ENCODE measurements at places on chromosomes 5 and 9. TPM values are rescaled to one million over a fixed set of nuclear protein-coding genes. Genes with fewer than 3 reads are reported as not detected.

The CNTNAP3 gene
- 5.7 TPM for total RNA-seq

The FAM153A gene
- 3.5 TPM for total RNA-seq

The NKD2 gene
- 3.4 TPM for total RNA-seq

The OR1L6 gene
- total RNA-seq: not detected

The CDC37L1 gene
- 35.3 TPM for total RNA-seq

The PCDHGB2 gene
- 8.7 TPM for total RNA-seq

The GALT gene
- total RNA-seq: 61.2 TPM

The TAF1L gene
- not detected for total RNA-seq

The SET gene
- total RNA-seq: 201 TPM

The ARL14EPL gene
- not detected for total RNA-seq

The TRAF2 gene
- 11.4 TPM for total RNA-seq

The HAVCR2 gene
- 2.8 TPM for total RNA-seq

GRCh38 chr5:135106610-135107471, 72.8 kb upstream of the PITX1 start:
- no peak for DNase-seq

- no peak for DNase-seq
These were observed 40.3 kb downstream of the TNFAIP8 start for GRCh38 chr5:119396030-119396664.

- no peak for DNase-seq
These were observed 260.3 kb downstream of the TMEM167A start for GRCh38 chr5:82816926-82817325.

DNA sequence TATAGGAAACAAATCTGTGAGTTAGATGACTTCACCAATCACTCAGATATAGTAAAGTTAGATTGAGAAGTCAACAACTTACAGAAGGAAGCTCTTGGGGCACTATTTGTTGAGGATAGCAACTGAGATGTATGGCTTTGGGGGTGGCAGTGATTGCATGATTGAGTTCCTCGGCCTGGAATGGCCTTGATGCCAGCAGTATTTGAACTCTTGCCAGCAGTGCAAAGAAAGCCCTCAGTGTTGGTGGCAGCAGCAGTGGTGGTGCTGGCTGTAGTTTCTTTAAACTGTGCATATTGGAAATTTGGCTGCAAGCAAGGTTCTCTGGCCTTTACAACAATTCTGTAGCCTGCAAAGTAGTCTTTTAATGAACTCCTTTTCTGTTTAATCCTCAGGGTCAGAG, 41.4 kb upstream of the PJA2 start:
- no peak for DNase-seq

DNA sequence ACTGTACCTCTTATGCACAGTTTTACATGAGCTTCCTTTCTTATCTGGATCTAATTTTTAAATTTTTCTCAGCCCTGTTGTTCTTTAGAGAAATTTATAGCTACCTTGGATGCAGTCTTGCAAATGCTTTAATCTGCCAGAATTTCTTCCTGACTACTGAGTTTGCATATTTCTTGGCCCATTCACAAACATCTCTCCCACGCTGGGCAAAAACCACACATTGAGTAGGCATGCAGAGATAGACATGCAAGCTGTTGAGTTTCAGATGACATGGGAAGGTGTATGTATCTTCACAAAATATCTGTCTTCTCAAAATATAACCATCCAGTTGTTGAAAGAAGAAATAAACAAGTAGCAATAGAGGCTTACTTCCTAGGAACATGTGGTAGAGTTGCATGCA, 101.2 kb downstream of the PARP8 start:
- DNase-seq: no peak

GRCh38 chr5:34841816-34842215, 2.9 kb downstream of the TTC23L start:
- DNase-seq: no peak

- no peak for DNase-seq
These were observed 114.1 kb downstream of the FRMD3 start for GRCh38 chr9:83423815-83424707.

DNA sequence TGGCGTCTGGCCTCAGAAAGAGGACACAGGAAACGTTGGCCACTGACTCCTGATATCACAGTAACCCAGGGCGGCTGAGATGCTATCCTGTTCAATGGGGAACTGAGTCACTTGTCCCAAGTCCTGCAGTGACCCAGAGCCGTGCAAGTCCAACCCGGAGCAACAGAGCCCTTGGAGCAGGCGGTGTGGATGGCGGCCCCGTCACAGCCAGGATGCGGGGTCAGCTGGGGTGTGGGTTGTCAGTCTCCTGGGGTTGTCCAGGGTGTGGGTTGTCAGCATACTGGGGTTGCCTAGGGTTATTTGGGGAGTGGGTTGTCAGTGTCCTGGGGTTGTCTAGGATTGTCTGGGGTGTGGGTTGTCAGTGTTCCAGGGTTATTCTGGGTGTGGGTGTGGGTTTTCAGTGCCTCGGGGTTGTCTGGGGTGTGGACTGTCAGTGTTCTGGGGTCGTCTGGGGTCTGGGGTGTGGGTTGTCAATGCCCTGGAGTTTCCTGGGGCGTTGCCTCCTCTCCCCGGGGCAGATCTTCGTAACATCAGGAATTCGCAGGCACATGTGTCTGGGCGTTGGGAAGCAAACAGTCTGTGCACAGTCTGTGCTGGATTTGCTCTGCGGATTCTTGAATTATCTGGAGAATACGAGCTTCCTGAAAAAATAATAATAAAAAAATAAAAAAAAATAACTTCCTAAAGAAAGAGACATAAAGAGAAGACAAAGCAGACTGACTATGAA, 257.5 kb downstream of the PARP8 start:
- no peak for DNase-seq

DNA sequence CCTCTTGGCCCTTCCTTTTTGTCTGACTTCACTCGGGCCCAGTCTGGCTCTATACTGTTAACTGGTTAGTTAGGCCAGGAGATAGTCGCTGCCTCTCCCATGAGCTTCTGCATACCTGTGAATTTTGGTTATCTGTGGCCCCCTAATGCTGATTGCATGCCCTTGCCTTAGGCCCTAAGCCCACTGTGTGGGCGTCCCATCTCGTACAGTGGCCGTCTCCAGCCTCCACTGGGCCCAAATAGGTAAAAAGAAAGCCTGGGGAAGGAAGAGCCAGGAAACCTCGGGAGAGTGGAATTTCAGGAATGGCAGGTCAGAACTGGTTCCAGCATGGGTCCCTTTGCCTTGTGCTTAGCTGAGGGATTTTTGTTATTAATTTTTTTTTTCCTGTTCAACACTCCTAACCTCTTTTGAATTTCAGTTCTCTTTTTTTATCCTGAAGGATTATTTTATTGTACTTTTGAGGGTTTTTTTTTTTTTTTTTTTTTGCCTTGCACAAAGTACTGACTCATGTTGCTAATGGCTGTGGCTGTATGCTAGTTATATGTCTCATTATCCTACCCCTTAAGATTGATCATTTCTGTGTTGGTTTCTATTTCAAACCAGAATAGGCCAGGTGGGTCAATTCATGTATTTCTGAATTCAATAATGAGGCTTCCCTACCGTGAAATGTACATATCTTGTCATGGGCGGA, 3.4 kb downstream of the PRRC2B start:
- DNase-seq: no peak

GRCh38 chr5:172717481-172718195, 53.4 kb downstream of the DUSP1 start:
- no peak for DNase-seq

GRCh38 chr5:140658870-140659269, 5.8 kb upstream of the WDR55 start:
- DNase-seq: no peak

DNA sequence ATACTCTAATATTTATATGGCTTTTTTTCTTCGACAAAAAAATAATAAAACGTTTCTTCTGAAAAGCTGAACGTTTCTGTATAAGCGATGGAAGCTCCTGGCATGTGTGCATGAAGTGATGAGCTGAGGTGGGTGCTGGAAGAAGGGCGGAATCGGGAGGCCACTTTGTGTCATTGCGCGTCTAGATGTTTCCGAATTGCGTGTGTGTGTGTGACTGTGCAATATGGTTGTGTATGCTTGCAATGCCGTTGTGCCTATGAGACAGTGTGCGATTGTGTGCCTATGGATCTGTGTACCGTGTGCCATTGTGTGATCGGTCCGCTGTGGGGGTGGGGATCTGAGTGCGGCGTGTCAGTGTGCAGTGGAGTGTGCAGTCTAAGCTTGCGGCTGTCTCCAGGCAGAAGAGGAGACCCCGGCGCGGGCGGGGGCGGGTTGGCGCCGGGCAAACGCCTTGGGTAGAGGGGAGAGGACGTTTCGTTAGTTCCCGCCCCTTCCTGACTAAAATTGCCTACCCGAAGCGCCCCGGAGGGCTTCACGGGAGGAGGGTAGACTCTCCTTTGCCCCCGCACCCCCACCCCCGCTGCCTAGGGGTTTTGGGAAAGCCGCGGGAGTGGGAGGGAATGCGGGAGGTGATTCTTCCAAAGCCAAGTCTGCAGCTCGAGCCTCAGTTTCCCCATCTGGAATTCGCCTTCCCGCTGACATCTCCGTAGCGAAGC, 24.2 kb downstream of the PCDHGC5 start:
- DNase-seq: peak; percentile 55

DNA sequence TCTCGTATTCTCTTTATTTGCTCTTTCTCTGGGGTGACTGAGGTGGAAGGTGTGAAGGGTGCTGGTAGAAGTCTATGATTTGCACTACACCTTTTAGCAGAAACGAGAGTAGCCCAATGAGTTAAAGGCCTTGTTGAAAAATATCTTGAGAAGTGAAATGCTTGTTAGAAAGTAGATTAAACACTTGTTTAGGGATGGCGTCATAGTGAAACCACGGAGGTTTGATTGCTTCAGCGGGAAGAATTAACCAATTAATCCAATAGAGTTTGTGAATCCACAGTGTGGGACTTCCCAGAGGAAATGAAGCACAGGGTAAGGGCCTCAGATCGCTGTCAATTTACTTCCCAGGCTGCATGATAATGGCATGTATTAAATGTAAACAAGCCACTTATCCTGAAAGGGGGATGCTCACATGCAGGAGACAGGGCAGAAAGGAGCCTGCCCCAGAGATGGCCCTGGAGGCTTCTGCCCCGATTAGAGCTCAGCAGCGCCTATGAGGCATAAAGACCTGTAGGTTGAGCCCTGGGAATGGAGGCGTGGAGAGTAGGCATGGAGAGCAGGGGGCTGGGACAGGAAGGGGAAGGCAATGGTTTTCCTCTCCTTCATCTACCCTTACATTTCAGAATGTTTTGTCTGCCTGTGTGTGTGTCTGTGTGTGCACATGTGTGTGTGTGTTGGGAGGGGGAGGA, 1.5 kb downstream of the FAM170A start:
- no peak for DNase-seq

Data from left ventricle myocardium superior (tissue), 1 donor.